ENCODE measurements at places on chromosomes 16 and 17.

- no peak for DNase-seq
These were observed 100.7 kb downstream of the MARF1 start for GRCh38 chr16:15542261-15542660.

- no peak for DNase-seq
These were observed 5.5 kb upstream of the CALB2 start for GRCh38 chr16:71352963-71353460.

GRCh38 chr16:31143694-31144148 is 6.1 kb downstream of the PRSS36 start:
- no peak for DNase-seq

GRCh38 chr16:2739625-2740430 is 12.6 kb upstream of the SRRM2 start:
- DNase-seq, result no peak

DNA sequence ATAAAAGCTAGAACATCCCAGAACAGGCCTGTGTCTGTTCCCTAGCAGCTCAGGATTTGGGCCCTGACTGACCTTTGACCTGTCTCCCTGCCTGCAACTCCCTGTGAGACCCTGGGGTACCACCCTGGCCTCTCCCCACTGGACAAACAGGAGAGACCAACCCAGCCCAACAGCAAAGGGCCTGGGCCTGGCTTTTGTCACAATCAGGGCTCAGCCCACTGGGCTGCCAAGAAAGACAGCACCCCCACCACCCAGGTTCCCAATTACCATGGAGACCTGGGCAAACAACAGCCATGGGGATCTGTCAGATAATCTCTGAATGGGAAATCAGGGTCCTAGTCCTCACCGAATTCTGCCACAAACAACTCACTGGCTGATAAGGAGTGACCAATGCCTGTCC is 11.1 kb downstream of the PLLP start:
- no peak for DNase-seq

DNA sequence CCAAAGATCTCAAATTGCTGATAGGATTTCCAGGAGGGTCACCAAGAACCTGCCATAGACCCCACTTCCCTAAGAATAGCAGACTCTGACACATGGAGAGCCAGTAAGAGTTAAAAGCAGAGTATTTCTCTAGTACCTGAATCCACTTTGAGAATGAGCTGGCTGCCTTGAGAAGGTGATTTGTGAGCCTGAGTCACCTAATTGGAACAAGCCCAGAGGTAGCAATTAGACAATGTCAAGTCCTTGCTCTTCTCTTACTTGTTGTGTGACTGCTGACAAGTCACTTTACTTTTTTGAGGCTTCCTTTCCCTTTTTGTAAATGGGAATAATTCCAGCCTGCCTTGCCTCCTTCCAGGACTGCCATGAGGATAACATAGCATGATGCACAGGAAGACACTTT is 76.1 kb upstream of the ASIC2 start:
- DNase-seq, result no peak

- no peak for DNase-seq
These were observed 147.5 kb downstream of the KCNJ12 start for GRCh38 chr17:21523497-21524210.

GRCh38 chr17:48478224-48479013 is 48.4 kb upstream of the SKAP1 start:
- no peak for DNase-seq

DNA sequence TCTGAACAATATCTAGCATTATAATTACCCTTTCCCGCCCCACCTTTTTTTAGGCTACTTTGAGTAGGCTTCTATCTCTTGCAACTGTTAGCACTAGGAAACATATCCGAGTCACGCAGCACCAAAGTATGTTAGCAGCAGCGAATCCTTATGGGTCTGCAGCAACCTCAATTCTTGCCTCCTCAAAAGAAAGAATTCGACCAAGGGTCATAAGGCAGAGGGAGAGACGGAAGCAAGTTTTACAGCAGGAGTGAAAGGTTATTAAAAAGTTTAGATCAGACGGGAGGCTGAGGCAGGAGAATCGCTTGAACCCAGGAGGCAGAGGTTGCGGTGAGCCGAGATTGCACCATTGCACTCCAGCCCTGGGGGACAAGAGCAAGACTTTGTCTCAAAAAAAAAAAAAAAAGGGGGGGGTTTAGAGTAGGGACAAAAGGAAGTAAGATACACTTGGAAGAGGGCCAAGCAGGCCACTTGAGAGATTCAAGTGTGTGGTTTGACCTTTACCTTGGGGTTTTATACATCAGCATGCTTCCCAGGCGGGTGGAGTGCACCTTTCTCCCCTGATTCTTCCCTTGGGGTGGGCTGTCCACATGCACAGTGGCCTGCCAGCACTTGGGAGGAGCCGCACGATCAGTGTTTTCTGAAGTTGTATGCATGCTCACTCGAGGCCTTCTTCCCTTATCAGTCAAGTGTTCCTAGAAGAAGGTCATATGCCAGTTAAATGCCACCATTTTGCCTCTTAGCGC is 67.7 kb downstream of the HLF start:
- DNase-seq, result no peak

DNA sequence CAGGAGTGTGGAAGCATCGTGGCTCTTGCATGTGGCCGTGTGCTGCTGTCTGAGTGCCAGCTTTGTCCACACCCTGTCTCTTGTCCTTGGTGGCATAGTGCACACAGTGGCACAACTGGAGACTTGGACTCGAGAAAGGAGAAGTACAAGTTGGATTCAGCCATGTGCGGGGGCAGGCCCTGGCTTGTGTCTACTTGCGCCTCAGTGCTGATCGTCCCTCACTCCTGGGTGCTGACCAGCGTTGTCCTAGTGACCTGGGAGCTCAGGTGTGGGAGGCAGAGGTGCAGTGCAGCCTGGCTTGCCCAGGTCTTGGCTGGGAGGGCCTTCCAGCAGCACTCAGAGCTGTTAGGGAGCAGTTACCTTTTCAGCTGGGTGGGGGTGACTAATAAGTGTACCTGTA is 20.6 kb downstream of the MPRIP start:
- DNase-seq, result no peak

DNA sequence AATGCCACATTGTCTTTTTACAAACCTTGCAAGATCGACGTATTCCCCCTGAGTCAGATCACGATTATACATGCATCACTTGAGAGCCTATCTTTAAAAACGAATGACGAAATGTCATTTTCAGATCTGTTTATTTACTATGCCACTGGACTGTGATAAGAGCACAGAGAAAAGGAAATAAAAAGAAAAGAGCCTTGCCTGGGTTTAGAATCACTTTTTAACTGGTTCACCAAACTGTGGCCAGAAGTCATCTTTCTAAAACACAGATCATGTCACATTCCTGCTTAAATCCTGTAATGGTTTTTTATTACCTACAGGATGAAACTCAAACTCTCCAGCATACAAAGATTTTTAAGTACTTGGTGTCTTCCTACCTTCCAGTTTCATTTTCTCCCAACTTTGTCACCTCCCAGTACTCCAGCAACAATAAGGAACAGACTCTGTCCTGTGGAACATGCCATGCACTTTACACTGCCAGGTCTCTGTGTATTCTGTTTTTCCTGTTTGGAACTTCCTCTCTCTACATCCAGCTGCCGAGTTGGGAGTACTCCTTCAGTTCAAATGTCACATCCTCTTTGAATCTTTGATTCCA is 91.5 kb downstream of the SNX11 start:
- DNase-seq, result no peak

- no peak for DNase-seq
These were observed 5.0 kb downstream of the PITPNM3 start for GRCh38 chr17:6551356-6551755.

DNA sequence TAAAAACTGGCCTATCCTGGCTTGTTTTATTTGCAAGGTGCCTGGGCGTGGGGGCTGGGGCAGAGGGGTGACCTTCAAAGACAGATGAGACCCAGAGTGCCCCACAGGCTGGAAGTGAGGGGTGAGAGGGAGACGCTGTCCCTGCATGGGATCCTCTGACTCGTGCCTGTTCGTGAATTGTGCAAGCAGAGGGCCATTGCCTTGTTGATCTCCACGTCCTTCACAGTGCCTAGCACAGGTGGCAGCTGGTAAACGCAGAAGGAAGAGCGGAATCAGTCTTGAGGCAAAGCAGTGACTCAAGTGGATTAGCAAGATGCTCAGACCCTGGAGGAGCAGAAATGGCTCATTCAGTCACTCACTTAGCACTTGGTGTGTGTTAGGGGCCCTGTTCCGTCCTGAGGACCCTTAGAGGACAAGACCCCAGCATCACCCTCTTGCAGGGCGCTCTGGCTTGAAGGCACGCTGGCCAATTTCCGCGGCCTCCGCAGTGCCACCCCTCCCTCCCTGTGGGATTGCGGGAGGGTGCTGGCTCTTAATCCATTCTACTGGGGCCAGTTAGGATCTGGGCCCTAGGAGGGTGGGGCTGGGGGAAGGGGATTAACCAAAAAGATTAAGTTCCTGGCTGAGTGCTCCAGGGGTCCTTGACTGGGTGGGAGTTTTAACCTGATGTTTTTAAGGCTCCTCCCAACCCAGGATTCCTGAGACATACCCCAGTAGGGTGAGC is 151.2 kb downstream of the CCDC182 start:
- DNase-seq, result no peak

DNA sequence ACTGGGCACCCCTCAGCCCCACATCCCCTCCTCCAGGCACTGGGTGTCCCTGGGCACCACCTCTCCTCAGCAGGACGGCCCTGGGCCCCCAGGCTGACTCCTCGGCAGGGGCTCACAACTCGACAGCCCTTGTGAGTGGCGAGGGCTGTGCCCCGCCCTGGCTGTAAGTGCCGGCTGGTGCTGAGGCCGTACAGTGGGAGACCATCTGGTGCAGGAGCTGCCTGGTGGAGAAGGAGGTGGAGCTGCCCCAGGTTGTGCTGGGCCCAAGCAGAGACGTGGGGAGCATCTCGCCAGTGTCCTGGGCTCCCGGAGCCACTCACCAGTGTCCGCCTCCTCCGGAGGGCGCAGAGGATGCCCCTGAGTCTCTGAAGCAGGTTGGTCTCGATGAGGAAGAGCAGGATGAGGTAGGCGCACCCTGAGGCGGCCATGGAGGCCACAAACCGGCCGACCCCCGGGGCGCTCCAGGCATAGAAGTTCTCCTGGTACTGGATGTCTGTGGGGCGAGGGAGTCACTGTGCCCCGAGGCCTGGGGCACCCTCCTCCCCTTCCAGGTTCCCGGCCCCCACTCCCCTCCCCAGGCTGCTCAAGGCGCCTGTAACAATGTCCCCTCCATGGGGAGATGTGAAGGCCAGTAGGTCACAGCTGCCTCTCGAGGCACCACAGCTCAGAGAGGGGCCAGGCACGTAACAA is 15.1 kb upstream of the RNPS1 start:
- DNase-seq, result no peak

- DNase-seq, result no peak
These were observed 79.2 kb downstream of the SLC39A11 start for GRCh38 chr17:73013301-73013700.

DNA sequence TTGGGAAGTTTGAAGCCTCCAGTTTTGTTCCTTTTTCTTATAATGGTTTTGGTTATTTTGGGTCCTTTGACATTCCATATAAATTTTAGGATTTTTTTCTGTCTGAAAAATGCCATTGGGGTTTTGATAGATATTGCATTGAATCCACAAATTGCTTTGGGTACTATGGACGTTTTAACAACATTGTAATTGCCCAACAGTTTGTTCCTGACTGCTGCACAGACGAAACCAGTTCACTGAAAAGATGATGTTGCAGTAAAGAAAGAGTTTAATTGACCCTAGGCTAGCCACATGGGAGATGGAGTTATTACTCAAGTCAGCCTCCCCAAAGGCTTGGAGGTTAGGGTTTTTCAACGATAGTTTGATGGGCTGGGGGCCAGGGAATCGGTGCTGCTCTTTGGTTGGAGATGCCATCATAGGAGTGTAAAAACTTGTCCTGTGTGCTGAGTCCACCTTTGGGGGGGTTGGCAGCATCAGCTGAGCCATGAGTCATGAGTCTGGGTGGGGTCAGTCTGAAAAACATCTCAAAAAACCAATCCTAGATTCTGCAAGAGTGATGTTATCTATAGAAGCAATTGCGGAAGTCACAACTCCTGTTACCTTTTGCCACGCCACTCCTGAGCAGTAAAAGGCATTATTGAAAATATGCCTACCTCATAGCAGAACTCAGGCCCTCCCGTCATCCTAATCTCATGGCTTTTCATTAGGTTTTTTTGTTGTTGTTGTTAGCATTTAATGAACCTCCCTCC is 2.7 kb upstream of the PRSS41 start:
- peak; percentile 44 for DNase-seq

- no peak for DNase-seq
These were observed 291.8 kb downstream of the SOX9 start for GRCh38 chr17:72412650-72413076.

- DNase-seq, result no peak
These were observed 12.4 kb upstream of the ZNF689 start for GRCh38 chr16:30622455-30623032.

GRCh38 chr17:65925606-65926307 is 266.2 kb downstream of the CEP112 start:
- no peak for DNase-seq

GRCh38 chr17:17252149-17252661 is 15.2 kb upstream of the FLCN start:
- DNase-seq, result no peak

DNA sequence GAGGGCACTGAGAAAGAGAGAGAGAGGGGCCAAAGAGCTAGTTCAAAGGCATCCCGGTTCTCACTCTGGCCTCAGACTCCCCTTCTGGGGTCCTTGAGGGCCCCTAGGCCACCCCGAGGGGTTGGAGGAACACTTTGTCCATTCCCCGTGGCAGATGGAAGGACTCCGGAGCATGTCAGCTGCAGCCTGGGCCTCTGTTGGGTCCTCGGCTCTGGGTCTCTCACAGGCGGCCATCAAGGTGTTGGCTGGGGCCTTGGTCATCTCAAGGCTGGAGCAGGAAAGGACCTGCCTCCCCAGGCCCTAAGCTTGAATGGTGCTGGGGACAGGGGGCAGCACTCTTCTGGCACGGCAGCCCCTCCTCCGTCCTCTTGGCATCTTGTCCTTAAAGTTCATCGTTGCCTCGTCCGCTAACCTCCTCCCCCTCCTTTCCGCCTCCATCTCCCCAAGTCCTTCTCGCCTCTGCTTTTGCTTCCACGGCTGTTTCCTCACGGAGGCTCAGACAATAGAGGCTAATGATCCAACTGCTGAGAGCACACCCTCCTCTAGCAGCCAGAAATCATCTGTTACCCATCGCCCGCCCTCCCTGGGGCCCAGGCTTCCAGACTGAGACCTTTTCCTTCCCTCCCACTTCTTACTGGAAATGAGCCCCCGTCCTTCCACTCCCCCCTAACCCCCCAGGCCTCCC is 23.3 kb downstream of the CCR7 start:
- no peak for DNase-seq

GRCh38 chr17:50955667-50956120 is 89.5 kb upstream of the TOB1 start:
- DNase-seq, result no peak

DNA sequence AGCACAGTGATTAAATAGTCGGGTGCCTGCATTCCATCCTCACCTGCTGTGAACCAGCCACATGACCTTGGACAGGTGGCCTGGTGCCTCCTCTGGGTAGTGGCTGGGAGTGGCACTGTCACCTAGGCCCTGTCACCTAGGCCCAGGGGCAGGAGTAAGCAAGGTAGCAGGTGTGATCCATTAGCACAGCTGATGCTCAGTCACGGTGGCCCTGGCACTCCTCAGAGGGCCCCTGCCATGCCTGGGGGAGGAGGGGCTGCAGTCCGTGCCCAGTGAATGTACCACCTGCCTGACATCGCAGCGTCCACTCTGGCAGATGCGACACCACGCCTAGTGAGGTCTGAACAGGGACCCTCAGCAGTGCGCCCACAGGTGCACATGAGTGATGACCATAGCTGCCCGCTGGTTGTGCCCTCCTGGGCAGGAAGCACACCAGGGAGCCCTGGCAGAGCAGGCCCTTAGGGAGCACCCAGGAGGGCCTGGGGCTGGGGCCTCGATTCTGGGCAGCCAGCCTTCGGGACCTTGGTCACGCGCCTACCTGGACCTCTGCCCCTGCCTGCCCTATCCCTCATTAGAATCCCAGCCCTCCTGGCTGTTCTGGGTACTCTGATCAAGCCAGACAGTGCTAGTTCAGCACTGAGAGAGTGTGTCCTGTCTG is 33.1 kb upstream of the CRISPLD2 start:
- DNase-seq, result no peak
